ENCODE measurements at places on chromosomes 16 and 17.

DNA sequence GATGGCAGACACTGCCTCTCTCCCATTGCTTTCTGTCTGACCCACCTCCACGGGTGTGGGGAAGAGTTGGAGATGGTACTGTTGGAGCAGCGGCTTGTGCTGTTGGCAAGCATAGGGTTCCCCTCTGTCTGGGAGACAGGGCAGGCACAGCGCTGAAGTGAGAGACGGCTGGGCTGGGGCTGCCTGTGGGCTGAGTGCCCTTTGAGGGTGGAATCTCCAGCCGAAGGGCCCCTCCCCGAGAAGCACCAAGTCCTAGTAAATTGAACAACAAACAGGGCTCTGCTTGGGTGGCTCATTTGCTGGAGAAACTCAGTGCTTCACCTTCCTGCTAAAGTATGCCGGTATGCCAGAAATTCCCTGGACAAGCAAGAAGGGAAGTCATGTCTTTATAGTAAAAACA lies 79.7 kb downstream of the KSR1 start:
- DNase-seq, result no peak

- no peak for DNase-seq
Measured at GRCh38 chr16:62036101-62036801, at the start of gene CDH8. TSS of gene CDH8 (minus strand) at chr16:62036438. CDS start at chr16:62021403, 15,035 bp downstream.

DNA sequence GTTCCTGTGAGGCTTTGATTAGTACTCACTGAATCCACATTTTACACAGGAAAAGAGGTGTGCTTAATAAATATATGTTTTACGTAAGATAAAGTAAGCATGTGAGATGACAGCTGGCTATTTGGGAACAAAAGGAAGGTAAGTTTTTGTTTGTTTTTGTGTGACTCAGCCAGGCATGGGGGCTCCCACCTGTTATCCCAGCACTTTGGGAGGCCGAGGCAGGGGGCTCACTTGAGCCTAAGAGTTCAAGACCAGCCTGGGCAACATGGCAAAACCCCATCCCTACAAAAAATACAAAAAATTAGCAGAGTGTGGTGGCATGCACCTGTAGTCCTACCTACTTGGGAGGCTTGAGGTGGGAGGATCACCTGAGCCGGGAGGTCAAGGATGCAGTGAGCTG lies 17.9 kb downstream of the GPR142 start:
- DNase-seq, result no peak

- no peak for DNase-seq
Measured at GRCh38 chr16:11165894-11166665, 89.9 kb downstream of the SOCS1 start.

GRCh38 chr17:50110591-50111349 lies 15.6 kb downstream of the PDK2 start:
- DNase-seq, result no peak

DNA sequence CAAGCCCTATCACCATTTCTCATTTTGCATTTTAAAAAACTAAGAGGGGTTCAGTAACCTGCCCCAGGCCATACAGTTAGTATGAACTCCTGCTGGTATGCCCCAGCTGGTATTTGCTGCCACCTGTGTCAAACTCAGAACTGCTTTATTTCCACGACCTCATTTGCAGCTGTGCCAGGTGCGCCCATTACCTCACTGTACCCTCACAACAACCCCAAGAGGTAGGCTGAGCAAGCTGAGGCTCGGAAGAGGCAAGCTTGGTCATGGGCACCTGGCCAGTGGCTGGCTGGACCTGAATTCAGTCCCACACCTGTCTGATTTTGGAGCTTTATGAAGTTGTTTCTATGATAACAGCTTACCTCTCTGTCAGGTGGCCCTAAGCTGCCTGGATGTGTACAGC lies 7.6 kb downstream of the EPN2 start:
- no peak for DNase-seq

- no peak for DNase-seq
Measured at GRCh38 chr16:4944333-4945281, 7.7 kb upstream of the PPL start.

GRCh38 chr17:47120521-47121095 lies 68.5 kb downstream of the CDC27 start:
- DNase-seq, result no peak

DNA sequence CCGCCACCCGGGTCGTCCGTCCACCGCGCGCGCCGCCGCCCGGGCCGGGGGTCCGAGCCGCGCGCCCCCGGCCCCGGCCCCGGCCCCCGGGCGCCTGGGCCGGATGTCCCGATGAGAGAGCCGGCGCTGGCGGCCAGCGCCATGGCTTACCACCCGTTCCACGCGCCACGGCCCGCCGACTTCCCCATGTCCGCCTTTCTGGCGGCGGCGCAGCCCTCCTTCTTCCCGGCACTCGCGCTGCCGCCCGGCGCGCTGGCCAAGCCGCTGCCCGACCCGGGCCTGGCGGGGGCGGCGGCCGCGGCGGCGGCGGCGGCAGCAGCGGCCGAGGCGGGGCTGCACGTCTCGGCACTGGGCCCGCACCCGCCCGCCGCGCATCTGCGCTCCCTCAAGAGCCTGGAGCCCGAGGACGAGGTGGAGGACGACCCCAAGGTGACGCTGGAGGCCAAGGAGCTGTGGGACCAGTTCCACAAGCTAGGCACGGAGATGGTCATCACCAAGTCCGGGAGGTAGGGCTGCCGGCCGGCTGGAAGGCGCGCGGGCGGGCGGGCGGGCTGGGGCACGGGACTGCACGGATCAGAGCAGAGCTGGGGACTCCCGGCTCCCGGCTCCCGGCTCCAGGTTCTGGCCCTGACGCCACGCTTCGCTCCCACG lies 548 bp downstream of the TBX2 start:
- no peak for DNase-seq

DNA sequence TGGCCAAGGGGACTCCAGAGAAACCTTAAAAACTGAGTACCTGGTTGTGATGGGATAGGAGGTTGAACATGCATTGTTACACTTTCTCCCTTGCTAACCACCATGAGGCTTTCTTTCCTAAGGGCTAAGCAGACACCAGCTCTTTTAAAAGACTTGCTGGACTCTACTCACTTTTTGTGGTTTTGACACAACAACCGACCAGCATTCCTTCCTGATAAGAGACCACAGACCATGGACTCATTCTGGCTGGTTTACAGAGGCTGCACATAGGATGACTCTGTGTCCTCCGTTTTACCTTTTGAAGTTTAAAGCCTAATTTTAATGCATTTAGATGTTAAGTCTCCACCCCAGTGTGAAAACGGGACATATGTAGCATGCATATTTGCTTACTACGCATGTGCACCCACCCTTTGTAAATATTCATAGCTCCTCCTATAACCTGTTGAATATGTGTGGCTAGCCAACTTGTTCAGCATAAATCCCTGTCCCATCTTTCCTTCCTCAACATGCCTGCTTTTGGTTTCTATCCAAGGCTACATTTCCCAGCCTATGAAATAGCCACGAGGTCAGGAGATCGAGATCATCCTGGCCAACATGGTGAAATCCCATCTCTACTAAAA lies 475.9 kb downstream of the GRIN2A start:
- no peak for DNase-seq

- DNase-seq, result no peak
Measured at GRCh38 chr16:80671281-80671849, 130.6 kb downstream of the DYNLRB2 start.

GRCh38 chr16:26856271-26856670 lies 210.5 kb upstream of the C16orf82 start:
- no peak for DNase-seq

GRCh38 chr17:36885771-36886377 lies 51.4 kb upstream of the LHX1 start:
- no peak for DNase-seq

DNA sequence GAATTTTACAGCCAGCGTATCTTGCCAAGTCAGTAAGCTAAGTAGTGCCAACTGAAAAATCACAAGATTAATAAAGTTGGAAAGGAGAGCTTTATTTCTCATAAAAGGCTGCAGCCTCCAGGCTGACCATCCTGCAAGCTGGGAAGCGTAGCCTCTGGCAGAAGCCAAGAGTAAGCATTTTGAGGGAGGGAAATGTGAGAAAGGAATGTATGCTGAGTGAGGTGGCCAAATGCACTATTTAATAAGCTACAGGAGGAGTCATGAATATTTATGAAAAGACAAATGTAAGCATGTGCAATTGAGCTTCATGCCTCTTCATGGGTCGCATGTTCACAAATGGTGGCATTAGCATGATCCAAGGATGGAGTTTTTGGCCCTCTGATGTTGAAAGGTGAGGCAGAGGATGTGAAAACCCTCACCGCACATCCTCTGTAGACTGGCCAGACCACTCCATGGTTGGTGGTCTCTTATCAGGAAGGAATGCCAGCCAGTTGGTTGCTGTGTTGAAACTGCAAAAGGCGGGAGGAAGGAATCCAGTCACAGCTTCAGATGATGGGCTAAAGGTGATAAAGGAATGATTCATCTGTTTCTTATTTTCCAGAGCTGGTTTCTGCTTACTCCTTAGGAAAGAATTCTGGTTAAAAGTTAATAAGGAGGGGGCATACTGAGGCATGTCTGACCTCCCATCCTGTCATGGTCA lies 9.2 kb downstream of the KRT33B start:
- DNase-seq, result no peak

GRCh38 chr16:30720086-30720485 lies 21.1 kb downstream of the SRCAP start:
- DNase-seq, result no peak

- no peak for DNase-seq
Measured at GRCh38 chr17:38464723-38465390, 36.6 kb downstream of the ARHGAP23 start.

DNA sequence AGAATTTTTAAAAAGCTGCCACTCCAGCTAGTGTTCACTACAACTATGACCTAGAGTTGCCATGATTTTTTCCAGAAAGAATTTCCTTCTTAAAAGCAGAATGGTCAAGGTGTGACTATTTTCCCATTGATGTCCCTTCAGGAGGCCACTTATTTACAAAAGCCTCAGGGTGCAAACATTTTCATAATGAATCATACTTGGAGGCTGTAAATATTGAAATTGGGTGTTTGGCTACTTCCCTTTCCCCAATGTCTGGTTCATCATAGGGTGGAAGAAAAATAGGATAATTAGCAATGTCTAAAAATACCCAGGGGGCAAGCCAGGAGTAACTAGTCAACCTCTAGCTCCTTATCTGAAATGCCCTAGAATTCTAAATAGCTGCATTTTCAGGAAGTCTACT lies 18.8 kb downstream of the AXIN2 start:
- no peak for DNase-seq

- no peak for DNase-seq
Measured at GRCh38 chr16:4115949-4116318, 308 bp downstream of the ADCY9 start.

GRCh38 chr17:17079761-17080160 lies 37.5 kb downstream of the MPRIP start:
- DNase-seq, result no peak

DNA sequence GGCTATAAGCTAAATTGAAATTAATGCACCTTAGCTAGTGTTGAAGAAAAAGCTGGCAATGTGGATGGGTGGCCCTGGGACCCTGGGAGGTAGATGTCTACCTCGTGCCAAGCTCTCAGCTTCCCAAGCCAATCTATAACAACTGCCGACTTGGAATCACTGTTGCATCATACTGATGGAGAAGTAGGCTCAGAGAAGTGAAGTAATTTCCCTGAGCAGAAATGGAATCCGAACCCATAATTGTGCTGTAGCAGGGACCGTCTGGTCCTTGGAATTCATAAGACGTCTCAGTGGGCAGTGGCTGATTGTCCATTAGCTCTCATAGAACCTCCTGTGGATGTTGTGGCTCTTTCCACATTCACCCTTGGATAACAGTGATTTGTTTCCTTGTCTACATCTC lies 196.6 kb downstream of the RAB11FIP4 start:
- no peak for DNase-seq
